ENCODE measurements at places on chromosomes 4 and X.

- DNase-seq: no peak
Observed at GRCh38 chr4:184191267-184191666, 26.4 kb downstream of the ENPP6 start.

GRCh38 chrX:856566-857290 lies 226.1 kb downstream of the SHOX start:
- no peak for DNase-seq

- DNase-seq: no peak
Observed at GRCh38 chr4:157315968-157316367, 95.4 kb downstream of the GRIA2 start.

DNA sequence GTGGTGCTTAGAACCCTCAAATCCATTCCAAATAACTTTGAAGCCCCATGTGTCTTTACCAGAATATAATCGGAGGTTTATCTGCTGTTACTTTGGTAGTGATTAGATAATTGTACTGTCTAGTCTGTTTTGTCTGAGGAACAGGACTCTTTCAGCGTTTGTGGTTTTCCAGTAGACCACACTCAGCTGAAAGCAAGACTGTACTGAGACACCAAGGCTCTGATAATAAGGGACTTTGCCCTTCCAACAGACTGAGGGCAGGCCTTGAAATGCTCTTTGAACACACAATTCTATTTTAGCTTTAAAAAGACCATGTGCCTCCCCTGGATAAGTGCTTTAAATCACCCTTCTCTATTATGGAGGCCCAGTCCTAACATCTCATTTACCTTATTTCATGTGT lies 76.1 kb downstream of the KLHL8 start:
- DNase-seq: no peak

Measured in mesenteric fat pad (tissue), 1 donor.